ENCODE measurements at places on chromosomes 5 and 9.

GRCh38 chr5:144422018-144422727 is 251.5 kb downstream of the KCTD16 start:
- DNase-seq: no peak

GRCh38 chr9:138060365-138060764 is 182.8 kb downstream of the CACNA1B start:
- DNase-seq: no peak

- no peak for DNase-seq
These were observed 11.7 kb downstream of the TAL2 start for GRCh38 chr9:105673850-105674387.

GRCh38 chr9:133120501-133121197 is 391 bp downstream of the RALGDS start:
- peak; percentile 29 for DNase-seq

DNA sequence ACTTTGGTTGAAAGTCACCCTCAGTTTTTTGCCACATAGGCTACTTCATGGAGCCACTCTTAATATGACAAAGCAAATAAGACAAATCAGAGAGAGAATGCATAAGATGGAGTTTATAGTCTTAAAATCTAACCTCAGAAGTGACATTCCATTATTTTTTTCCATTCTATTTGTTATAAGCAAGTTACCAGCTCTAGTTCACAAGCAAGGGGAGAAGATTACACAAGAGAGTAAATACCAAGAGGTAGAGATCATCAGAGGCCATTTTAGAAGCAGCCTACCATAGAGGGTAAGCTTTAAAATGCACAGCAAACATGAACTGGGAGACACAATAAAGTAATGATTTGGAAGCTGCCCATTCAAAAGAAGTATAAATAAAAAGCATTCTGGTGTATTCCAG is 651.3 kb upstream of the MEF2C start:
- DNase-seq: peak; percentile 64

GRCh38 chr5:71503536-71503935 is 48.1 kb downstream of the BDP1 start:
- no peak for DNase-seq

DNA sequence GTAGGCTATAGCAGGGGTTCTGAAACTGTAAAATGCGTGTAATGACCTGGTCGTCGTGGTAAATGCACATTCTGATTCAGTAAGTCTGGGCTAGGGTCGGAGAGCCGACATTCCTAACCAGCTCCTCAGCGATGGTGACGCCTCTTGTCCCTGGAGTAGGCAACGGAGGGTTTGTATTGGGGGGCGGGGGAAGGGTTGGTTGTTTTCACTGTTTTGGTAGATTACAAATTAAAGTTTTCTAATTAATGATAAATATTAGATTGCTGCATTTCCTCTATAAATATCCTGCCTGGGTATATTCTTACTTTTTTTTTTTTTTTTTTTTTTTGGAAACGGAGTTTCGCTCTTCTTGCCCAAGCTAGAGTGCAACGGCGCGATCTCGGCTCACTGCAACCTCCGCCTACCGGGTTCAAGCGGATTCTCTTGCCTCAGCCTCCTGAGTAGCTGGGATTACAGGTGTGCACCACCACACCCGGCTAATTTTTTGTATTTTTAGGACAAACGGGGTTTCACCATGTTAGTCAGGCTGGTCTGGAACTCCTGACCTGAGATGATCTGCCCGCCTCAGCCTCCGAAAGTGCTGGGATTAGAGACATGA is 566 bp upstream of the ALDH7A1 start:
- no peak for DNase-seq

- no peak for DNase-seq
These were observed 8.5 kb upstream of the TMEM268 start for GRCh38 chr9:114602620-114603019.

DNA sequence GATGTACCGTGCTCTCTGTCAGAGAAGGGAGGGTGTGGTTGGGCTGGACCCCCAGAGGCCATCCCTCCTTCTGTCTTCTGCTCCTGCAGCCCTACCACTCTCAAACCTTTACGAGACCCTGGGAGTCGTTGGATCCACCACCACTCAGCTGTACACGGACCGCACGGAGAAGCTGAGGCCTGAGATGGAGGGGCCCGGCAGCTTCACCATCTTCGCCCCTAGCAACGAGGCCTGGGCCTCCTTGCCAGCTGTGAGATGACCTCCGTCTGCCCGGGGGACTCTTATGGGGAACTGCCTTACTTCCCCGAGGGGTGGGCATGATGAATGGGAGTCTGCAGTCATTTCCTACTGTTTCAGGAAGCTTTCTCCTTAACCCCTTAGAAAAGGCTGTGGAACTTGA is 17.5 kb downstream of the TGFBI start:
- no peak for DNase-seq

GRCh38 chr9:92095236-92095635 is 20.0 kb downstream of the SPTLC1 start:
- no peak for DNase-seq

DNA sequence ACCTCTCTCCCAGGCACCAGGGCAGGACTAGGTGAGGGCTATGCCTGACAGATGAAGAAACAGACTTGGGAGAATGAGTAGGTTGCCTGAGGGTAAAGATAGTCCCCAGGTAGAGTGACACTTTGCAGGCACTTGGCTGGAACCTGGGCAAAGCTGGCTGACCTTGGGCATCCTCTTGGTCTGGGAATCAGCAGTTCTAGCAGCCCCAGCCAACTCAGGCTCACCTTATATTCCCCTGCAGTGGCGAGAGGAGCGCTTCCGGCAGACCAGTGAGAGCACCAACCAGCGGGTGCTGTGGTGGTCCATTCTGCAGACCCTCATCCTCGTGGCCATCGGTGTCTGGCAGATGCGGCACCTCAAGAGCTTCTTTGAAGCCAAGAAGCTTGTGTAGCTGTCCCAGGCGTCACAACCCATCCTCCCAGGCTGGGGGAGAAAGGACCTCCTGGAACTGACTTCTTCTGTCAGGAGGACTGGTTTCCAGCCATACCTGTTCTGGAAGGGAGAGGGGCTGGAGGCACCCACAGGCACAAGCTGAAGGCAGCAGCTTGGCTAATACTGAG is 3.1 kb downstream of the TMED9 start:
- DNase-seq: no peak

DNA sequence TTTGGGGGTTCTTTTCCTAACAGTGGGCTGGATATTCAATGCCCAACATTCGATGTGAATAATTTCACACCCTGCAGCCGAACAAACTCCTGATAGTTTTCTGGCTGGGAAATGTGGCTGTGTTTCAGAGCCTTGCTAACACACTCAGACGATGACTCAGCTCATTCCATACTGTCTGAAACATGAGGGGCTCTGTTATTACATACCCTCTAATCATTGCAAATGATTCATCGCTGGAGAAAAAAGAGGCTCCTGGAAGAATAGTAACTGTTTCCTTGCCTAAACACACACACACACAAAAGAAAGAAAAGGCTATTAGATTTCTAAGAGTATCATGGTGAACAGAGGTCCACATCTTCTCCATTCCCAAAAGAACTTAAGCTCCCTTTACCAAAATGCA is 75.8 kb downstream of the OXCT1 start:
- DNase-seq: peak; percentile 96

- DNase-seq: no peak
These were observed 3.3 kb downstream of the TMEM268 start for GRCh38 chr9:114614373-114614772.

- no peak for DNase-seq
These were observed 120.7 kb downstream of the PCSK1 start for GRCh38 chr5:96312383-96312782.

DNA sequence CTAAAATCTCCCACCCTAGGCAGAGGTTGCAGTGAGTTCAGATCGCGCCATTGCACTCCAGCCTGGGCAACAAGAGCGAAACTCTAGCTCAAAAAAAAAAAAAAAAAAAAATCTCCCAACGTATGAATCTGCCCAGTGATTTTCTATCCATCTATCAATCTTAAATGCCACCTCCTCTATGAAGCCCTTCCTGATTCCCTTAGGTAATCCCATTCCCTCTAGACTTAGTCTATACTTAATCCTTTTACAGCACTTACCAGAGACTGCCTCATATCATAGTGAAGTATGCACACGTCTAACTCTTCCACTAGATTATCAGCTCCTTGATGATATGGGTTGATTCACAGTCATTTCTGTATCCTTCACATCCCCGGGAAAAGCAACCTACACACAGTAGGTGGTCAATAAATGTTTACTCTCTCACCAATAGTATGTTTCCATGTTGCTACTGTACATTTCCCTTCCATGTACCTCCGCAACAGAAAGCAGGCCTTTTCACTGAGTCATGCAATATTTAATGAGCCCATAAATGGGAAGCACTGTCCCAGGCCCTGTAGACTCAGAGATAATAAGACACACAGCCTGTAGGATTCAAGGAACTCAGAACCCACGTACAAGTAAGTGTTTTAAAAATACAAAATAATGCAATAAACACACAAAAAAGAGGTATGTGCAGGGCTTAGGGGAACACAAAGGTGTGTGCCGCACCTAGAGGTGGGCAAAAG is 1.2 kb downstream of the DROSHA start:
- peak; percentile 31 for DNase-seq

GRCh38 chr5:594226-594860 is 17.8 kb upstream of the CEP72 start:
- no peak for DNase-seq

DNA sequence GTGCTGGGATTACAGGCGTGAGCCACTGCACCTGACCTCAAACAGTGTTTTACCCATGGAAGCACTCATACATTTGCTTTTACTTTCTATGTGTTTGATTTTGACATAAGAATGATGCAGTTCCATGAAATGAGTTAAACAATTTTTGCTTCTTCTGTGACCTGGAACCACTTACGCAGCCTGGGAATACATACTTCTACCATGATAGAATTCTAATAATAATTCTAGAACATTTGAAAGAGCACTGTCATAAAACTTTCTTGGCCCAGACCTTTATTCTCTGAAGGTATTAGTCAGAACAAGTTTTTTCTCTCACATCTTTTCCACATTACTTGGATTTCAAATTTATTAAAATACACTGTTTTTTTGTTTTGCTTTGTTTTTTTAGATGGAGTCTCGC is 25.3 kb upstream of the COL5A1 start:
- peak; percentile 47 for DNase-seq

DNA sequence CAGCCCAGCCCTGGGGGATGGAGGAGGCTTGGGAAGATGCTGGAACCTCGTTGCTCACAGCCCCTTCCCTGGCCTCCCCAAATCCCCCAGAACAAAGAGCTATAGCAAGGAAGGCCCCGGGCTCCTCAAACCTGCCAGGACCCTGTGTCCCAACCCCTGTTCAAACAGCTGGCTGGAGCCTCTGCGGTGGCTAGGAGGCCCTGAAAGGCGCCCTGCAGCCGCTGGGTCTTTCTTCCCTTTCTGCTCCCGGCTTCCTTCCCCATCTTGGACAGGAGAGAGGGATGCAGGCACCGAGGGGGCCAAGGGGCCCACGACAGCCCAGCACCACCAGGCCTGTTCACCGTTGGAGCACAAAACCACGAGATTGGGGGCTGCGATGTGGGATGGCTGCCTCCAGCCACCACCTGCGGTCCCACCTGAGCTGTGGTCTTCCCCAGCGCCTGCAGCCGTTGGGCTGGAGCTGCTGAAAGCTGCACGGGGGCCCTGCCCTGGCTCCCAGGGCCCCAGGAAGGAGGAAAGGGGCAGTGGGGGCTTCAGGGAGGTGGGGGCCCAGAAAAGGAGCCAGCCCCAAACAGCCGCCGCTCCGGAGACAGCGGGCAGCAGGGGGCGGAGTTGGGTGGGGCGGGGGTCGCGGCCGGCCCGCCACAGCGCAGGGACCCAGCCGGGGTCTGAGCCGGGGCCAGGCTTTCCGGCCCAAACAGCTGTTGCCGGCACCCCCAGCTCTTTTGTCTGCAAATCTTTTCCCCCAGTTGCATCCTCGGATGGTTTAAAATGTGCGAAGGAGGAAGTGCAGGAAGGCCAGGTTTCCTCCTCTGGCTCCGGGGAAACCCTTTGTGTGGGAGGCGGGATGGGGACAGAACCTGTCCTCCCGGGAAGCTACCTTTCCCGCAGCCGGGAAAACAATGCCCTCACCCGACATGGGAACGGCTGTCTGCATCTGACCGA is 16.1 kb downstream of the NOTCH1 start:
- no peak for DNase-seq

DNA sequence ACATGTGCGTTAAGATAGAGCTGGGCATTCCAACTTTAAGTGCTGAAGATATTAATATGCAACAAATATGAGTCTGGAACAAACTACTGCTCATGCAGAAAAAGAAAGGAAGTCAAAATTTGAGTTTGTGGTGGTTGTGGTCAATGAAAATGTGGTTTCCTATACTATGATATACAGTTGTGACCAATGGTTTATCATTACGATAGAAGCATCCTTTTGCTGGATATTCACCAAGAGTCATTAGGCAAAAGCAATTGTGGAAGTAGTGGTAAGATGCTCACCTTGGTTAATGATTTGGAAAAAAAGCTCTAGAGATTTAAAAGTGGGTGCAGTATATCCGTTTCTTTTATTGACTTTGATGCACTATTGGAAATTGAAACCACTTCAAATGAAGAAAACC is 1007.0 kb downstream of the NR2F1-AS1 start:
- no peak for DNase-seq

- no peak for DNase-seq
These were observed 544.4 kb downstream of the EFNA5 start for GRCh38 chr5:107126341-107126740.

GRCh38 chr5:109857405-109858031 is 167.8 kb downstream of the MAN2A1 start:
- DNase-seq: no peak

GRCh38 chr5:77718934-77719610 is 57.1 kb downstream of the TBCA start:
- DNase-seq: no peak

DNA sequence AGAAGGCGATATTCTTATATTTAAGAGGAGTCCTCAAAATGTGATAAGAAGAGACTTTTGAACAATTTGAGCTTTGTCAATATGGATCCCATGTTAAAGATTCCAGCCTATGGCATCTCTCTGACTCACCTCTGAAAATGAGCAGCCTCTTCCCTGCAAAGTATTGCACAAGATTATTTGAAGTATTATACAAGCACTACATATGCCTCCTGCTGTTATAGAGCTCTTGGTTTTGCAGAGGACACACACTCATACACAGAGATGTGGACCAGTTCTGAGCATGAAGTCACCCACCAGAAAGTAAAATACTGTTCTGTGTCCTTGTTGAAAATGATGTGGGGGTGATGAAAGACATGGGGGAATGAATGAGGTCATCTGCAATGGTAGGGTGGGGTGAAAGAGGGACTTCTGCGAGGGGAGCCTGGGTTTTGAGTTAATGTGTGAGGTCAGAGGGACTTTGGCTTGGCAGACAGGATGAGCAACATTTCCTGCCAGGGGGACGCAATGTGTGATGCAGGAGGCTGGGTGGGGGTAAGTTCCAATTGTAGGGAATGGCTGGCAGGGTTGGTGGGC is 25.8 kb downstream of the FBXL7 start:
- DNase-seq: peak; percentile 63

- DNase-seq: no peak
These were observed 17.3 kb upstream of the SLC12A7 start for GRCh38 chr5:1128977-1129710.
